DMS53 (cell line): ENCODE measurements at places on chromosomes 11 and 22.

GRCh38 chr22:39456522-39457197 lies at the start of gene MGAT3:
TSS of gene MGAT3 (plus strand) at chr22:39457012. CDS start at chr22:39487348, 30,336 bp downstream.
- DNase-seq: peak; percentile 39

DNA sequence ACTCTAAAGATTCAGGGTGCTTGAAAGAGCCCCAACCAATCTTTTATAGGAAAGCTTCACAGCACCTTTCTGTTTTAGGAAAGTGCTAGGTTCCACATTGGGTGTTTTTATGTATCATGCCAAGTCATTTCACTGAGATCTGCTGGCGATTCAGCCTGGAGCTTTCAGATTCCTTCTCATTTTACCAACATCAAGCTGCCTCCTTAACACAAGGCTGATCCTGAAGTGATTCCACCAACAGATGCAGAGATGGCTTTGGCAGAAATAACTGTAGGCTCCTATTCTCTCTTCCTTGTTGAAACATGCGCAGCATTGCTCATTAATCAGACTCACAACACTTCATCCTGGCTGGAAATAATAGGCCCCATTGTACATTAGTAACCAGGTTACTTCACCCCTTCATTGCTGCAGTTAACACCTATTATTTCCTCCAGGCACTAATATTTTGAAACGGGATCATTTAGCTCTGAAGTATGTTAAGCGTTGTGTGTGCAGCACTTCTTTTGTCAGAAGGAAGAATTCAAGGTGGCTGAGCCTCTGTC lies 89.0 kb downstream of the OPCML start:
- DNase-seq: no peak

- DNase-seq: peak; percentile 98
These were observed at the start of gene IPO7 for GRCh38 chr11:9384535-9385326. TSS of gene IPO7 (plus strand) at chr11:9384652. CDS start at chr11:9384764, 112 bp downstream.

DNA sequence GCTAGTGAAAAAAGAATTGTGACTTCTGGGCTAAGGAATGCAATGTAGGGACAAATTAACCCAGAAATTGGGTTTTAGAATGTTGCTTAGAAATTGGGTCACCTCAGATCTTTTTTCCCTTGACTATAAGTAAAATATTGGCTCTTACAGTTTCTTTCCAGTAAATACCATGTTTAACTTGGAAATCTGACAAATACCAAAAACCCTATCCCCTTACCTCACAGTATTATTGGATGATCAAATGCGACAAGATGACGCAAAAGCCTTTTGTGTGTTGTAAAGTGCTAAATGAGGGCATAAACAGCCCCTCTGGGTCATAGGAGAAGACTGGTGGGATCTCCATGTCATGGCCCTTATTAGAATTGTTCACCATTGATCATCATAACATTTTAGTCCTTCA lies 6.1 kb upstream of the UPB1 start:
- no peak for DNase-seq

GRCh38 chr22:23075050-23075449 lies 4.7 kb downstream of the GNAZ start:
- no peak for DNase-seq

- DNase-seq: peak; percentile 97
These were observed 96.5 kb downstream of the CWC15 start for GRCh38 chr11:94876645-94877442.

DNA sequence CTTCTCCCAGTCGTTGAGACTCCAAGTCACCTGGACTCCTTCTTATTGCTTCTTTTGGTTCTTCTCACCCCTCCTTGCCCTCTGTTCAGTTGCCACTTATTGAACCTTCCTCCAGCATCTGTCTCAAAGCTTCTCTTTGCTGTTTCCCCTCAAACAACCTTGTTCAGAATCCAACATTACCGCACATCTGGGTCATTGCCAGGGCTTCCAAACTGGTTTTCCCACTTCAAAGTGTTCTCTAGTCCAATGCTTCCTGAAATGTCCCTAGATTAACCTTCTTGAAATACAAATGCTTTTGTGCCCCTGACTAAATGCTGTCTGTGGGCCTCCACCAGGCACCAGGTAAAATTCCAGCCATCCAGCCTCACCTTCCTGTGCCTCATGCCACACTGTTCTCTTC lies 100.8 kb upstream of the TTC12 start:
- DNase-seq: peak; percentile 77

- no peak for DNase-seq
These were observed 446.6 kb downstream of the TBC1D22A start for GRCh38 chr22:47209040-47209514.

GRCh38 chr11:103926990-103927389 lies 109.5 kb upstream of the DDI1 start:
- DNase-seq: peak; percentile 36

GRCh38 chr22:19872779-19873137 lies 18.1 kb upstream of the GNB1L start:
- peak; percentile 48 for DNase-seq

DNA sequence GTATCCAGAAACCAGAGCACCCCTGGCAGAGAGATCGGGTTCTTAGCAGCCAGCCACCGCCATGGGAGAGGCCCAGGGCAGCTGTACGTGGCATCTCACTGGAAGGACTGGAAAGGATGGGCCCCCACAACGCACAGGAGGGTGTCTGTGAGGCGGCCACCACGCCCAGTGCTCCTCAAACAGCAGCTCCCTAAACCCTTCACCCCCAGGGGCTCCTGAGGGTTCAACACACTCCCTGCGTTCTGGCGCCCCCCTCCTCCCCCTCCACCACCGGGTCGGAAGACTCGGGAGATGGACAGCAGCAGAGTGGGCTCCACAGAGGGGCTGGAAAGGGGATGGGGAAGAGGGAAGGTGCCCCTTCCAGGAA lies 1.1 kb downstream of the MAPK12 start:
- DNase-seq: peak; percentile 41

- no peak for DNase-seq
These were observed 26.2 kb downstream of the LARGE1 start for GRCh38 chr22:33894036-33894435.

- DNase-seq: no peak
These were observed 1196.8 kb downstream of the BRD1 start for GRCh38 chr22:48630848-48631247.

DNA sequence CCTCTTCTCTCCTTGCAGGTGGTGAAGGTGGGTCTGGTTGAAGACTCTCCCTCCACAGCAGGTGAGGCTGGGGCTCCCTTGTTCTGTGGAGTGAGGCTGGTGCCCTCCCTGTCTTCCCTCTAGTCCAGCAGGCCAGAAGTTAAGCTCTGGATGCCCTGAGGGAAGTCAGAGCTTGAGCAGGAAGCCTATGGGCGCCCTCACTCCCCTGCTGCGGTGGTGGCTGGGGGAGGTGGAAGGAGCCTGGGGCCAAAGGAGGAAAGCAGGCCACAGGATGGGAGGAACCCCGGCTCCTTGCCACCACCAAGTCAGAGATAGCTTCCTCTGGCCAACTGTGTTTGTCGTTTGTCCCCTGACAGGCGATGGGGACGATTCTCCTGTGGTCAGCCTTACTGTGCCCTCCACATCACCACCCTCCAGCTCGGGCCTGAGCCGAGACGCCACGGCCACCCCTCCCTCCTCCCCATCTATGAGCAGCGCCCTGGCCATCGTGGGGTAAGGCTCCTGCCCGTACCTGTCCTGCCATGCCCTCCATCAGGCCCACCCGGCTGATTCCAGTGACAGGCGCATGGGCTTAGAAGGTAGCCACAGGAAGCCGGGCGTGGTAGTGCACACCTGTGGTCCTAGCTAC lies 29.5 kb upstream of the RAB1B start:
- no peak for DNase-seq

- no peak for DNase-seq
These were observed 96.9 kb downstream of the SLC1A2 start for GRCh38 chr11:35322318-35322979.

DNA sequence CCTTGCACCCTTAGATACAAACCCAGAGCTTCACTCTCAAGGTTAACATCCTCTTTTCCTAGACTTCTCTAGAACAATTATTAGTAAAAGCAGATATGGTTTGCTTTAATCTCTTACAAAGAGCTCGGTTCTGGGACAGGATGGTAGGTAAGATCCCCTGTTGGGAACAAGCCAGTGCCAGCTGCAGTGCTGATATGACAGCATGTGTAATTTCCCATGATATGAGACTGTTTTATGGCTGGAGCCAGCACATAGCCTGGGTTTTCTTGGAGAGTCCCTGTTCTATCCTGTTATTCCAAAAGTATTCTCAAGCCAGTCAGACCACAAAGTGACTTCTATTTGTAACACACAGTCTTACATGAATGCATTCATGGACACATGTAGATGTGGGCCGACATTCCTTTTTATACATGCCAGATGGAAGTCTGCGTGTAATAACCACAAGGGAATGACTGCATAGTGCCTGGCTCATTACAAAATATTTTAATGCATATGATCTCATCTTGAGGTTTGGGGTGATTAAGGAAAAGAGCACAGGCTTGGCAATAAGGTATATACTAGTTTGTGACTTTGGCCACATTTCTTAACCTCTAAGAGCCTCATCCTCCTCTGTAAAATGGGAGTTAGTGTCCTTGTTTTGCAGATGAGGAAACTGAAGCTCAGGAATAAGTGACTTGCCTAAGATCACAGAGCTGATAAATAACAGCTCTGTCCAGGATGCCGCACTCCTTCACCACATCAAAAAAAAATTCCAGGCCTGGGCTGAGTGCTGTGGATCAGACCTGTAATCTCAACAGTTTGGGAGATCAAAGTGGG lies 21.8 kb downstream of the CLMP start:
- DNase-seq: no peak

GRCh38 chr22:19036229-19036522 lies 86.0 kb downstream of the DGCR2 start:
- DNase-seq: no peak

DNA sequence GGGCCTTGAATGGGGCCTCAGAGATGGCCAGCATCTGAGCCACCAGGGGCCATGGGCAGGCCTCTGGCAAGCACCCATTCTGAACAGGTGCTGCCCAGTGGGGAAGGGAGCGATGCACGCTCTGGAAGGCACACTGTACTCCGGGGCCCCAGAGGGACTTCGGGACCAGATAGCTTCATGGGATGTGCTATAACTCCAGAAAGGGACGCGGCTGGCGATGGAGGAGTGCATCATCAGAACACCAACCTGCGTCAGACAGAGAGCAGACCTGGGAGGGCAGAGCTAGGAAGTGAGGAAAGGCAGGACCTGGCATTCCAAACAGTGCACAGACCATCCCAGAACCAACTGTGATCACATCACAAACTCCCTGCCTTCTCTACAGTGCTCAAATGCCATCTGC lies 16.8 kb downstream of the DGCR2 start:
- DNase-seq: no peak

DNA sequence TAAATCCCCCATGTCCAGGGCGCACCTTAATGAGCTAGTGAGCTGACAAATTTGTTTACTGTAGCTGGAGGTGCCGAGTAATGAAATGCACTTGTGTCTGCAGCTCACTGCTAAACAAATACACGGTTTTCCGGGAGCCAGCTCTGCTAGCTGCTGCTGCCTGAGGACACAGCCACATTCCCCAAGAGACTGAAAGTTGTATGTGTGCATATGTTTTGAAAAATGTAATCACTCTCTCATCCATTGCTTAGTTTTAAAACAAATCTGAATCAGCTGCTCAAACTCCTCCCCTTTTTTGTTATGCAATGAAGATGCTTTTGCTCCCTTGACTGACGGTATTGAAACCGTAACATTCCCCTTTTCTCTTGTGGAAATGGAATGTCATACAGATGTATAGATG lies 62.4 kb upstream of the NNMT start:
- peak; percentile 74 for DNase-seq

DNA sequence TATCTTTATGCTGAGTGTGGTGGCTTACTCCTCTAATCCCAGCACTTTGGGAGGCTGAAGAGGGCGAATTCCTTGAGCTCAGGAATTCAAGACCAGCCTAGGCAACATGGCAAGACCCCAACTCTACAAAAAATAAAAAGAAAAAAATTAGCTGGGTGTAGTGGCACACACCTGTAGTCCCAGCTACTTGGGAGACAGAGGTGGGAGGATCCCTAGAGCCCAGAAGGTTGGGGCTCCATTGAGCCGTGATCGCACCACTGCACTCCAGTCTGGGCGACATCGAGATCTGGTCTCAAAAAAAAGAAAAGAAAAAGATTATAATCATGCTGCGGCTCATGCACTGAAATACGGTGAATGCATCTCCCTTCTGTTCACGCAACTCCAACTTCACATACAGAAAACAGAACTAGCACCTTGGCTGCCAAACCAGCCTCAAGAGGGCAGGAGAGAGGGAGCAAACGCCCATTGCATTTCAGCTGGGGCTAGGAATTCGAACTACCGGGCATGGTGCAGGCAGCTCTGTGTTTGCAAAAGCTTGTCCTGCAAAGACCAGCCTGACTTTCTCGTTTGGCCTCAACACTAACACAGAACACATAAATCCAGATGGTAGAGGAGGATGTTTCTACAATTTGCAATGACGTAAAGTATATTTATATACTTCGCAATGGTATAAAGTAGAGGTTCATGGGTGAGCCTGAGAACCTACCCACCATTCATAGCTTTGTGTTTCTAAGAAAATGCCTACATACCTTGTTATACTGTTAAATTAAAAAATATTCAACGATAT lies 6.3 kb upstream of the SYNGR1 start:
- DNase-seq: peak; percentile 75

GRCh38 chr11:3103076-3103475 lies 45.9 kb upstream of the CARS1 start:
- no peak for DNase-seq

DNA sequence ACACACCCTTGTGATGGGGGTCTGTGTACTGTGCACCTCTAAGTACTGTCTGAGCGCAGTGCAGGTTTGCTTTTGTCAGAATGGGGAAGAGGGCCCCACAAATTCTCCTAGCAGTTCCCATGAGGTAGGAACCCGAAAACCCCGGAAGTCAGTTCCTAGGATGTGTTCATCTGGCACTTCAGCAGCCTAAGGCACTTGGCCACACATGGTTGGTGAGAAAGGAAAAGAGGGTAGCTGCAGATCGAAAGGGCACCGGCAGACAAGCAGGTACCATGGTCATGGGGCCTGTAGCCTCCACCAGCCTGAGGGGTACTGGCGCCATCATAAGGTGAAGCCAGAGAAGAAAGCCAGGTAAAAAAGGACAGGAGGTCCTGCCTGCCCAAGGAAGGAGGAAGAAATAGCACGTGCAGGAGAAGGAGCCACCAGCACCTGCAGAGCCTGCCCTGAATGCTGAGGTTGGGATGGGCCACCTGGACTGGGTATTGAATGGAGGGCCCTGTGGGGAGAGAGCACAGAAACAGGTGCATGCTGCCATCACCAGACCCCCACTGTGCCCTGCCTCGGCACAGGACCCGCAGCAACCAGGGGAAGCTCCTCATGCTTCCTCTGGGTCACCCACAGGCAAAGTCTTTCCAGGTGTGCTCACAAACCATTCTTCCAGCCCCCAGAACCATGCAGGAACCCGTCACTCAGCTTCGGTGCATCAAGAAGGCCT lies 8.1 kb upstream of the CASTOR1 start:
- no peak for DNase-seq

GRCh38 chr11:110874437-110875030 lies 162.3 kb upstream of the ARHGAP20 start:
- DNase-seq: no peak
